ENCODE measurements at places on chromosomes 7 and 10. TPM values are rescaled to one million over a fixed set of nuclear protein-coding genes. Genes with fewer than 3 reads are reported as not detected.
A peak's percentile ranks its signal among the peaks of the same experiment; 100 is the strongest.

- H3K36me3 ChIP-seq: no peaks in the 10 kb centered on the region
- no peak overlapping the region for H3K4me3 ChIP-seq
- H3K27ac ChIP-seq: no peak overlapping the region
- no peak for DNase-seq
Measured at GRCh38 chr10:3635211-3635671, 149.8 kb downstream of the KLF6 start.

DNA sequence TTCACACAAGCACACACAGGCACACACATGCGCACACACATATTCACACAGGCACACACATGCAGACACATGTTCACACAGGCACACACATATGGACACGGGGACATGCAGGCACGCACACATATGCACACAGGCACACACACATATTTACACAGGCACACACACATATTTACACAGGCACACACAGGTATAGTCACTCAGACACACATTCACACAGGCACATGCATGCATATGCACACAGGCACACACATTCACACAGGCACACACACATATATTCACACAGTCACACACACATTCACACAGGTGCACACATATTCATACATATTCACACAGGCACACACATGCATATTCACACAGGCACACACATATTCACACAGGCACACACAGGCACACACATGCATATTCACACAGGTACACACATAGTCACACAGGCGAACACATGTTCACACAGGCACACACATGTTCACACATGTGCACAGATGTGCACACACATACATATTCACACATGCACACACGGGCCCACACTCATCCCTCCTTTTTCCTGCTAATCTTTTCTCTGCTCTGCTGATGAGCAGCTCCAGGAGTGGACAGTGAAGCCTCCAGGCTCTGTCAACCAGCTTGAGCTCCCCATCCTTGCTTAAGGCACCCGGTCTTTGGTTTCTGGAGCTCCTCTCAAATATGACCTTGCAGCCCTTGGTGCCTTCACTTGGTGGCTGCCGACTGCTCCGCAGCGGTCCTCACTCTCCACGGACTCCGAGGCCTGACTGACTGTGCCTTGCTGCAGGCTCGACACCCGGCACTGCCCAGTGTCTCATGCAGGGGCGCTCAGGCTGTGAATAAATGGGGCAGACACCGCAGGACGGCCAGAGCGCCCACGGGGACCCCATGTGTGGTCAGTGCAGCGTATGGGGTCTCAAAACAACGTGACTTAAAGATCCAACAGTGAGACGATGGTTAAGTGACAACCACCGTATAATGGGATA, 581.2 kb upstream of the MGMT start:
- no peak overlapping the region for H3K4me3 ChIP-seq
- H3K27ac ChIP-seq: no peak overlapping the region
- H3K36me3 ChIP-seq: no peaks in the 10 kb centered on the region
- H3K27me3 ChIP-seq: no peaks in the 10 kb centered on the region
- peaks cover 11% of the 10 kb centered on the region for H3K4me1 ChIP-seq
- no peak for DNase-seq

DNA sequence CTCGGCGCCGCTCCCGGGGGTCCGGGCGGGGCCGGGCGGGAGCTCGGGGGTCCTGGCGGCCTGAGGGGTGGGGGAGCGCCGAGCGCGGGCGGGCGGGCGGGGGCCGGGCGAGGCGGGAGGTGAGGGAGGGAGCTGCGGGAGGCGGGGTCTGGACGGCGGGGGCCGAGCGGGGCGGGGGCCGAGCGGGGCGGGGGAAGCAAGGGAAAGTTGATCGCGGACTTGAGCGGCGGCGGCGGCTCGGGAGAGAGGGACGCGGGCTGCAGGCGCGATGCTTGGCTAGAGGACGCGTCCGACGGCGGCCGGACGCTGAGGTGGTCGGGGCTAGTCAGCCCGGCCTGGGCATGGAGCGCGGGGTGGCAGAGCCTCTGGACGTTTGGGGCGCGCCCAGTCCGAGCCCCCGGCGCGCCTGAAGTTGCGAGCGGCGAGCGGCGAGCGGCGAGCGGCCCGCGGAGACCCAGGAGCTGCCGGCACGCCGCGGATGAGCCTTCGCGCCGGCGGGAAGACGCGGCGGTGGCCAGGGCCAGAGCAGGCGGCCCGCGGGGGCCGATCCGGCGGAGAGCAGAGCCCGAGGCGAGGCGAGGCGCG, at the start of gene CDH23:
CDH23 (plus strand) TSS at position 210 of the 585 bp plus-strand sequence. CDS start 42,912 bp downstream, outside the sequence.
- no peaks in the 10 kb centered on the region for H3K36me3 ChIP-seq
- peak; percentile 32 for DNase-seq
- 0 out of 2 replicates have a peak, but pooled peaks cover 3% of the 10 kb centered on the region for H3K27me3 ChIP-seq
- H3K4me3 ChIP-seq: peak within 1 kb of the TSS; percentile 50

GRCh38 chr7:103577059-103577458, 131.1 kb upstream of the SLC26A5 start:
- H3K27ac ChIP-seq: no peak overlapping the region
- no peaks in the 10 kb centered on the region for H3K4me1 ChIP-seq
- H3K4me3 ChIP-seq: no peak overlapping the region
- no peaks in the 10 kb centered on the region for H3K36me3 ChIP-seq

GRCh38 chr10:10094691-10095090, 923.0 kb upstream of the CELF2 start:
- no peaks in the 10 kb centered on the region for H3K36me3 ChIP-seq
- no peak overlapping the region for H3K4me3 ChIP-seq
- H3K27me3 ChIP-seq: no peaks in the 10 kb centered on the region

DNA sequence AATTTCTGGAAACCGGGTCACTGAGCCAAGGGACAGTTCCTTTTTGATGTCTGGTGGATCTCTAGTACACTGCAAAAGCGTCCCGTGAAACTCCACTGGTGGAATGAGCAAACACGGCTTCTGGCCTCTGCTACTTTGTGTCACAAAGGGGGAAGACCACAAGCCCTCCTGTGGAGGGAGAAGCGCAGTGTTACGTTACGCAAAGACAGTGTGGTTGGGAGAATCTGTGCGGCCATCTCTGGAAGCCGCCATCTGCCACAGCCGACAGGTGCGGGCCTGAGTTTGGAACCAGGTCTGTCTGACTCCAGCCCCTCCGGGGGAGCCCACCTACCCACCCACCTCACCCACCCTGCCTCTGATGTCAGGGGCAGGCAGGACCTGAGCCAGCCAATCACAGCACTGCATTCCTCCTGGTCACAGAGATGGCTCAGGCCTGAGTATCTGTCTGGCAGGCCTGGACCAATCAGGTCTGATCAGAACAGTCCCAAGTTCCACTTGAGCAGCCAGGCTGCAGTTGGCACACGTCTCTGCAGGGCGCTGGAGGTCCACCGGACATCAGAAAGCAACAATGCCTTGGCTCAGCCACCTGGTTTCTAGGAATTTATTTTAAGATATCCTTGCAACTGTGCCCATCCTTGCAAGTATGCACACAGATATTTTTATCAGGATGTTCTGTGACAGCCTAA, 3.0 kb upstream of the CYP2W1 start:
- H3K36me3 ChIP-seq: peaks cover 2% of the 10 kb centered on the region
- peaks cover 6% of the 10 kb centered on the region for H3K4me1 ChIP-seq
- peaks cover 5% of the 10 kb centered on the region for H3K27me3 ChIP-seq
- H3K27ac ChIP-seq: no peak overlapping the region
- H3K4me3 ChIP-seq: no peak overlapping the region

DNA sequence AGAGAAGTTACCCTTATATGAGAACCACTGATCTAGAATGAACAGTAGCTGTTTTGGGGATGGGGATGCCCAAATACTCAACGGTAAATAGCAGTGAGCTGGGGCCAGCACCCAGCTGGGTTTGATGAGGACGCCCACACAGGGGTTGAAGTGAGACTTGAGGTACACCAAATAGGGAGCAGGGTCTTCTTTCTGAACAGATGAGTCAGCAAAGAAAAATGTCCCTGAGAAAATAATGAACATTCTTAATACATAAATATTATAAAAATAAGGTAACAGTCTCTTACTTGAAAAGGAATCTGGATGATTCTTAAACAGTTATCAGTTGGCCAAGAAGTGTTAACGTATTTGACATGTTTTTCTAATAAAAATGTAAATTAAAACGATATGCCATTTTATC, 2.0 kb downstream of the PRSS37 start:
- H3K27me3 ChIP-seq: no peaks in the 10 kb centered on the region
- DNase-seq: no peak
- no peak overlapping the region for H3K27ac ChIP-seq
- no peak overlapping the region for H3K4me3 ChIP-seq
- no peaks in the 10 kb centered on the region for H3K4me1 ChIP-seq
- no peaks in the 10 kb centered on the region for H3K36me3 ChIP-seq

DNA sequence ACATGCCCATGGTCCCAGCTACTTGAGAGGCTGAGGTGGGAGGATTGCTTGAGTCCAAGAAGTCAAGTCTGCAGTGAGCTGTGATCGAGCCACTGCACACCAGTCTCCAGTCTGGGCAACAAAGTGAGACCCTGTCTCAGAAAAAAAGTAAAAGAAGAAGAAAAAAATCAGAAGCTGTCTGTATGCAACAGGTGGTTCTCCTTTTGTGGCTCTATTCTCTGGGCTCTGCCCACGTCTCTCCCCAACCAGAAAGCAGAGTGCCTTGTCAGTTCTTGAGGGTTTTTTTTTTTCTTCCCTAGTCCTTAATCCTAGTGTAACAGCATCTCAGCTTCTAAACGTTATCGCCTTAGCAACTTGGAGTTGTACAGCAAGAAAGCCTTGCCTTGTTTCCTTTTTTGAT, 89.5 kb downstream of the PRKCQ start:
- no peaks in the 10 kb centered on the region for H3K27me3 ChIP-seq
- no peak overlapping the region for H3K4me3 ChIP-seq
- DNase-seq: no peak
- H3K4me1 ChIP-seq: no peaks in the 10 kb centered on the region
- no peak overlapping the region for H3K27ac ChIP-seq
- H3K36me3 ChIP-seq: no peaks in the 10 kb centered on the region

DNA sequence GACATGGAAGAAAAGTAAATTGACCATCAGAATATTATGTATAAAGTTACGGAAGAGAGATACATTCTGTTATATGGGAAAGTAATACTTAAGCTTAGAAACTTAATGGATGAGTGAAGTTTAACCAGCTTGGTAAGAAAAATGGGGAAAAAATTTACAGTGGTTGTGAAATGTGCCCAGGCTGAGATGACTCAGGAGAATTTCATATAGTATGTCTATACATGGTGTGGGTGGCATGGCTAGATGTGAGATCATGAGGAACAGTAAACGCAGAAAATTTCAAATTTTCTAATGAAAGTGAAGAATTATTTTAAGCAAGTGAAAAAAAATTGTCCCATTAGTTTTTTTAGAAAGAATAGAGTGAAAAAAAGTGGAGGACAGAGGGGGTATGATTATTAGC, 552.5 kb upstream of the SORCS1 start:
- H3K4me3 ChIP-seq: no peak overlapping the region
- H3K36me3 ChIP-seq: no peaks in the 10 kb centered on the region
- H3K27me3 ChIP-seq: no peaks in the 10 kb centered on the region
- DNase-seq: no peak

DNA sequence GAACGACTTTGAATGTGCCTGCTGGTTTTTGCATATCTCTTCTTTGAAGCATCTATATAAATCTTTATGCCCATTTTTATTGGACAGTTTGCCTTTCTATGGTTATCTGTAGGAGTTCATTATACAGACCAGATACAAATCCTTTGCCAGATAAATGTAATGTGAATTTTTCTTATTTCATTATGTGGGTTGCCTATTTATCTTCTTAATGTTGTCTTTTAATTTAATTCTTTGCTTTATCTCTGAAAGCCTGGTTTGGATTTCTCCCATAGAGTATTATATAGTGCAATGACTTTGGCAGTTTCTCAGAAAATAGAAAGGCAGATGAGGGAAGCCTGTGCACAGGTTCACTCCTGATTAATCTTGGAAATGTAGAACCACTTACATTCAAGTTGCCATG, 1025.1 kb downstream of the GRM8 start:
- H3K27ac ChIP-seq: no peak overlapping the region
- H3K36me3 ChIP-seq: no peaks in the 10 kb centered on the region
- no peak overlapping the region for H3K4me3 ChIP-seq
- no peaks in the 10 kb centered on the region for H3K4me1 ChIP-seq
- no peaks in the 10 kb centered on the region for H3K27me3 ChIP-seq
- no peak for DNase-seq

GRCh38 chr7:110544194-110544593, 546.7 kb upstream of the LRRN3 start:
- no peak overlapping the region for H3K4me3 ChIP-seq
- H3K4me1 ChIP-seq: no peaks in the 10 kb centered on the region
- no peaks in the 10 kb centered on the region for H3K27me3 ChIP-seq
- H3K36me3 ChIP-seq: no peaks in the 10 kb centered on the region
- no peak overlapping the region for H3K27ac ChIP-seq
- no peak for DNase-seq

- H3K4me3 ChIP-seq: no peak overlapping the region
- H3K36me3 ChIP-seq: no peaks in the 10 kb centered on the region
- no peaks in the 10 kb centered on the region for H3K27me3 ChIP-seq
Measured at GRCh38 chr7:82778021-82778420, 334.4 kb upstream of the CACNA2D1 start.

- no peaks in the 10 kb centered on the region for H3K36me3 ChIP-seq
- H3K27ac ChIP-seq: no peak overlapping the region
- H3K27me3 ChIP-seq: no peaks in the 10 kb centered on the region
- peaks cover 27% of the 10 kb centered on the region for H3K4me1 ChIP-seq
Measured at GRCh38 chr10:103617602-103618385, 124.3 kb downstream of the NEURL1 start.

DNA sequence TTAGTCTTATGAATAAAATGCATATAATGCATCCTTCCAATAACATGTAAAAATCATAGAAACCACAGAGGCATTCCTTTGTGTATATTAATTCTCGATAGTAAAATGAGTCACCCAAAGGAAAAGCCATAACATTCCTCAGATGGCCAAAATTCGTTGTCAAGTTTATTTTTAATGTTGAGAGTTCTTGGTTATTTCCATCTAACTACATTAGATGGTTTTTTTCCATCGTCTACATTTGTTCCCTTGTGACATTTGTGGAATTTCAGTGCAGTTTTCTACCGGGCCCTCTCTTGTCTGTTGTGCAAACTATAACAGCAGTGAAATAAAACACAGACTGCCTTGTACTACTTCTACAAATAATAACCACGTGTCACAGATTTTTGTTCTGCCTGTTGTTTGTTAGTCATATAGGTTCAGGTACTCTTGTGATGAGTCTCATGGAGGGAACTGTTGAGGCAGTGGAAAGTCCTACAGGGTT, 54.7 kb upstream of the CCAR1 start:
- H3K4me3 ChIP-seq: no peak overlapping the region
- peak overlapping the region; percentile 38 for H3K27ac ChIP-seq
- H3K36me3 ChIP-seq: peaks cover 16% of the 10 kb centered on the region
- H3K27me3 ChIP-seq: no peaks in the 10 kb centered on the region
- H3K4me1 ChIP-seq: no peaks in the 10 kb centered on the region
- DNase-seq: no peak

DNA sequence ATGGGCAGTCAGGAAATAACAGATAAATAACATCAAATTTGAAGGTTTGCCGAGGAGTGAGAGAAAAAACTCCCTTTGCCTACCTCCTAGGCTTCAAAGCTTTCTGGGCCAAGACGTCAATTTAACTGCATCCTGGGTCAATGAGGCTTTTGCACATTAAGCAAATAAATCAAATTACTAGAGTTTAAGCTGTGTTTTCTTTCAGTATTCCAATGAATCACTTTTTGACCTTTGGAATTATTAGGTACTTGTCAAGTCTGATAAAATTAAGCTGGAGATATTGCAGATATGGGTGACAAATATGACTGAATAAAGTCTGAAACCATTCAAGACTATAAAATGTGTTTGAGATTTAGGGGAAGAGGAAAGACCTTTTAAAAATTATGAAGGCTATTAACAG, 22.2 kb downstream of the GLUD1 start:
- H3K36me3 ChIP-seq: peaks cover 10% of the 10 kb centered on the region
- H3K27ac ChIP-seq: no peak overlapping the region
- H3K27me3 ChIP-seq: no peaks in the 10 kb centered on the region
- no peaks in the 10 kb centered on the region for H3K4me1 ChIP-seq

SPOCK2 gene
- 15.5 TPM for total RNA-seq

ZNF107 gene
- 21.4 TPM for total RNA-seq
